IMR-90 (cell line): ENCODE measurements at places on chromosomes 12 and 14. TPM values are rescaled to one million over a fixed set of nuclear protein-coding genes. Genes with fewer than 3 reads are reported as not detected.

Gene LRRC10
- polyA plus RNA-seq = not detected in 2 replicates

Gene POU6F1
- polyA plus RNA-seq = 3.6 and 4.3 TPM in 2 replicates

DNA sequence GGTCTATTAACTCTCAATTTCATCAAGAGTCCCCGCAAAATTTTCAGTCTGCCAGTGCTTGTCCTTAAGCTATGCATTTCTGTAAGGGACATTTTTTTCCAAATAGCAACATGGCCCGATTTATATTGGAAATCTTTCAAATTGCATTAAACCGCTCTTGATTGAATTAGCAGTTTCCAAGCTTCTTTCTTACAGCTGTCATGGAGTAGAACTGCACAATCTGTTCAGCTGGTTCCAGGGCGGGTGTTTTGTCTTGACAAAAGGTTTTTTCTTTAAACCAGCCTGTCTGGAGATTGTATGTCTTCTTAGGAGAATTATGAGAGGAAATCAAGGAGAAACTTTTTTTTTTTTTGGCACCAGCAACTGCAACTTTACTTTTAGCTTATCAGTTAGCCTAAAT is 185.8 kb downstream of the ALG10B start:
- no peak overlapping the region for H3K4me3 ChIP-seq
- no peaks in the 10 kb centered on the region for H3K36me3 ChIP-seq
- no peak for DNase-seq
- no peak overlapping the region for H3K27ac ChIP-seq
- H3K4me1 ChIP-seq = no peaks in the 10 kb centered on the region
- no peaks in the 10 kb centered on the region for H3K27me3 ChIP-seq

DNA sequence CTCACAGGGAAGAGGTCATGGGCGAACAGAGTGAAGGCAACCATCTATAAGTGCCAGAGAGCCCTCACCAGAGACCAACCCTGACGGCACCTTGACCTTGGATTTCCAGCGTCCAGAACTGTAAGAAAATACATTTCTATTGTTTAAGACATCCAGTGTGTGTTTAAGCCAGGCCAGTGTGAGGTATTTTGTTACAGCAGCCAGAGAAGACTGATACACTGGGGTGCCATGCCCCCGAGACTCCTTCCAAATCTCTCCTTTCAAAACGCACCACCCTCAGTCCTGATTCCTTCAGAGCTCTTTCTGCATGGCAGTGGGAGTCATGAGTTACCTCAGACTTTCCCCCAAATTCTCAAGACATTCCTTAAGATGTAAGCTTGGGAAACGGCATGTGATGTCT is 2.5 kb upstream of the SERPINA5 start:
- DNase-seq = no peak
- H3K4me1 ChIP-seq = no peaks in the 10 kb centered on the region

GRCh38 chr14:50213795-50214194 is 17.6 kb downstream of the SOS2 start:
- H3K36me3 ChIP-seq = peaks cover 2% of the 10 kb centered on the region; the same call in 1 of the 2 replicates
- no peaks in the 10 kb centered on the region for H3K4me1 ChIP-seq
- DNase-seq = no peak
- H3K27me3 ChIP-seq = no peaks in the 10 kb centered on the region
